Breast epithelium (tissue), 4 donors: ENCODE measurements at places on chromosomes 13 and 19.

GRCh38 chr19:56595548-56595899, 422 bp downstream of the ZNF71 start:
- no peak for DNase-seq

- DNase-seq = no peak
Observed at GRCh38 chr13:79775830-79776229, 294.9 kb downstream of the NDFIP2 start.

GRCh38 chr19:5990289-5990797, 12.4 kb upstream of the RANBP3 start:
- DNase-seq = no peak

DNA sequence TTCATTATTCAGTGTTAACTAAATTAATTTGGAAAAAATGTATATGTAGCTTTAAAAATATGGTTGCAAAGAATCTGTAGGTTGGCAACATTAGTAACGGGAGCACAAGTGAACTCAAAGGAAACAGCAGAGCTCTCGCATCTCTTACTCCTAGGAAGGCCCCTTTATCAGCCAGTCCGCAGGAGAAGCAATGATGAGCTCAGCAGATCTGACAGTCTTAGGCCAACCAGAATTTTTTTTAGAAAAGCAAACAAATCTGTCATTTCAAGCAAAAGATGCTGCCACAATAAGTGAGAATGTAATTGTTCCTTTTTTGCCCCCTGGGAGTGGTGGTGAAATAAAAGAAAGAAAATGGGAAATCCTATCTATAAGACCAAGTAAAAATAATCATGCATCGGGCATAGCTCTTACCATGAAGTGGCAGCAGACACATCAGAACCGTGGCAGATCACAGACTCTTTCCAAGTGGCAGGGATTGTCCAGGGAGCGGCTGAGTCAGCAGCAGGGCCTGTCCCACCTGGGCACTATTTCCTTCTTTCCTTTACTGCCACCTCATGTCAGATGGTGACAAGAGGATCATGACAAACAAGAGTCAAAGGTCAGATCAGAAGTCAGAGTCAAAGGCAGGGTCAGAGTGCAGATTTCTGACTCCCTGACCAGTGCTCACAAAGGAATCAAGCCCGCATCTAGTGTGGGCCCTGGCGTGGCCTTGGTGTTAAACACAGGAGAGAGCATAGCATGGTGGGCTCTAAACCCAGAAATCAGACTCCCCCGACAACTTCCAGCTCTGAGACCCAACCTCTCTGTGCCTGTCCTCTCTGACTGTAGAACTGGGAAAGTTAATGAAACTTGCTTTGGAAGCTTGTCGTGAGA, 84.0 kb upstream of the MTIF3 start:
- no peak for DNase-seq
